Esophagus squamous epithelium (tissue), 5 donors: ENCODE measurements at places on chromosomes 13 and 19.
A peak's percentile ranks its signal among the peaks of the same experiment; 100 is the strongest.

- DNase-seq, result no peak
Measured at GRCh38 chr19:1634242-1634937, 18.0 kb downstream of the TCF3 start.

DNA sequence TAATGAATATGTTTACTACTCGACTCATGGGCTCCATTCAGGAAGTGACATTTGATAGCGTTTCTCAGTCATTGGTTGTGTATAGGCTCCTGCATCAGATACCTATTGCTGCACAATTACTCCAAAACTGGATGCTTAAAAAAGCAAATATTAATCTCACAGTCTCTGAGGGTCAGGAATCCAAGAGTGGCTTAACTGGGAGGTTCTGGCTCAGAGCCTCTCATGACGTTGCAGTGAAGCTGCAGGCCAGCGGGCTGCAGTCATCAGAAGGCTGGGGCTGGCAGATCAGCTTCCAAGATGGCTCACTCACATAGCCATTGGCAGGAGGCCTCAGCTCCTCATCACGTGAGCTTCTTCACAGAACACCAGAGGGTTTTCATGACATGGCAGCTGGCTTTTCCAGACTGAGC is 525.1 kb upstream of the NBEA start:
- no peak for DNase-seq

DNA sequence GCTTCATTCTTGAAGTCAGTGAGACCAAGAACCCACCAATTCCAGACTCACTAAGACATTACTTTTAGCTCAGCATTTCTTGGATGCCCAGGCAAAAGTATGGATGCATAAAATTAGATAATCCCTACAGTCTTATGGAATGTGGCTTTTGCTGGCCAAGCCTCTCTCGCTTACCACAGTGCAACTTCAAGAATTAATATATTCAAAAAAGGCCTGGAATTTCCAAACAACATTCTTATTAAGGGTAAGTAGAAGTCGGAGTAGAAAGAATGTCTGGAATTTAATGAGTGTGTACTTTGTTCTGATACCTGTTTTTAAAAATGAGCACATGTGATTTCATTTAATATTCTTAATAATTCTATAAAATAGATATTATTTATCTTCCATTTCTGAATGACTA is 302.4 kb upstream of the TMTC4 start:
- DNase-seq, result no peak

GRCh38 chr19:17469481-17470067 is 750 bp upstream of the SLC27A1 start:
- DNase-seq, result peak; percentile 96

- no peak for DNase-seq
Measured at GRCh38 chr19:51282335-51282734, 29.1 kb upstream of the IGLON5 start.
